Activated naive CD8-positive, alpha-beta T cell treated with anti-CD3 and anti-CD28 coated beads, Interleukin-2, amount 10 ng/mL, durations not matched to agents 7 days and 5 days (primary cell): ENCODE measurements at places on chromosomes 11 and 22.

DNA sequence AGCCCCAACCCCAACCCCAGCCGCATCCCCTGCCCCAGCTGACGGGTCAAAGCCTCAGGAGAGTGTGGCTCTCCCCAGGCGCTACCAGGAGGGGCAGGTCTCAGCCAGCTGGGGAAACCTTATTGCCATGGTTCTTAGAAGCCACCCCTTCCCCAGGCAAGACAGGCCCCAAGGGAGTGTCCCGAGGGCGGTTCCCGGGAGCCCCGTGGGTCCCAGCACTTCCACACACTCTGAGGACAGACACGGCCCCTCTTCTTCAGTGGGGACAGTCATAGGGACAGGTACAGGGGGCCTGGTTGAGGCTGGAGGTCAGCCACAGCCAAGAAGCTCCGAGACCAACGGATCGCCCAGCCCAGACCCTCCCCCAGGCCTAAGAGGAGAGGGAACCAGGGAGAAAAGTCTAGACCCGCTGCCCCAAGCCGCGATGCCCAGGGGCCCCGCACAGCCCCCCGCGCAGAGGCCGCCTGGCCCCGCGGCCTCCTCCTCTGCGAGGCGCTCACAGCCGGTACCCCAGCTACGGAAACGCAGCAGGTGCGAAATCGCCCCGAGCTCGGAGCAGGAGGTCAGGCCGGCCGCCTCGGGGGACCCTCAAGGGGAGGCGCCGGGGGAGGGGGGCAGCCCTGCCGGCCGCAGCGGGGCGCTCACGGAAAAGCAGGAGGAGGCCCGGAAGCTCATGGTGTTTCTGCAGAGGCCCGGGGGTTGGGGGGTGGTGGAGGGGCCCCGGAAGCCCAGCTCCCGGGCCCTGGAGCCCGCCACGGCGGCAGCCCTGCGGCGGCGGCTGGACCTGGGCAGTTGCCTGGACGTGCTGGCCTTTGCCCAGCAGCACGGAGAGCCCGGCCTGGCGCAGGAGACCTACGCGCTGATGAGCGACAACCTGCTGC is 2.6 kb downstream of the KLHDC7B start:
- DNase-seq = peak; percentile 82

DNA sequence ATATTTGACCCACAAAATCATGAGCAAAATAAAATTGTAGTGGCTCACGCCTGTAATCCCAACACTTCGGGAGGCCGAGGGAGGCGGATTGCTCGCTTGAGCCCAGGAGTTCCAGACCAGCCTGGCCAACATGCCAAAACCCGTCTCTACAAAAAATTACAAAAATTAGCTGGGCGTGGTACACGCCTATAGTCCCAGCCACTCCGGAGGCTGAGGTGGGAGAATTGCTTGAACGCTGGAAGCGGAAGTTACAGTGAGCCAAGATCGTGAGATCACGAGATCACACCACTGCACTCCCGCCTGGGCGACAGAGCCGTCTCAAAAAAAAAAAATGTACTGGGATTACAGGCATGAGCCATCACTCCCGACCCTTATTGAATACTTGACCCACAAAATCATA is 2.0 kb upstream of the RRAS2 start:
- DNase-seq = no peak

DNA sequence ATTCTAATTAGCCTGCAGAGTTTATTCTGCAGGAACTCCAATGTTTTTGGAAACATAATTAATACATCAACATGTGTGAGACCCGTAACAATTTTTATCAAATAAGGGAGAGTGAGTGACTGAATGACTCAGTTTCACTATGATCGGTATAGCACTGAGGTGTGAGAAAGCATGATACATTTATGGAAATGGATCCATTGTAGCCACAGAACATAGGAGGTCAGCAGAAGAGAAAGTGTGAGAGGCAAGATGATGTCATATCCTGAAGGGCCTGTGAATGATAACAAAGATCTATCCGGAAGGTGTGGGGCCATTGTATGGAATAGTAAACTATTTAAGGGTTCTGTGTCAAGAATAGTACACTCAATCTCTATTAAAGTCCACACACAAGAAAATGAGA is 1406.1 kb upstream of the TENM4 start:
- no peak for DNase-seq

- DNase-seq = no peak
Observed at GRCh38 chr11:62012832-62013461, 45.5 kb upstream of the FTH1 start.

DNA sequence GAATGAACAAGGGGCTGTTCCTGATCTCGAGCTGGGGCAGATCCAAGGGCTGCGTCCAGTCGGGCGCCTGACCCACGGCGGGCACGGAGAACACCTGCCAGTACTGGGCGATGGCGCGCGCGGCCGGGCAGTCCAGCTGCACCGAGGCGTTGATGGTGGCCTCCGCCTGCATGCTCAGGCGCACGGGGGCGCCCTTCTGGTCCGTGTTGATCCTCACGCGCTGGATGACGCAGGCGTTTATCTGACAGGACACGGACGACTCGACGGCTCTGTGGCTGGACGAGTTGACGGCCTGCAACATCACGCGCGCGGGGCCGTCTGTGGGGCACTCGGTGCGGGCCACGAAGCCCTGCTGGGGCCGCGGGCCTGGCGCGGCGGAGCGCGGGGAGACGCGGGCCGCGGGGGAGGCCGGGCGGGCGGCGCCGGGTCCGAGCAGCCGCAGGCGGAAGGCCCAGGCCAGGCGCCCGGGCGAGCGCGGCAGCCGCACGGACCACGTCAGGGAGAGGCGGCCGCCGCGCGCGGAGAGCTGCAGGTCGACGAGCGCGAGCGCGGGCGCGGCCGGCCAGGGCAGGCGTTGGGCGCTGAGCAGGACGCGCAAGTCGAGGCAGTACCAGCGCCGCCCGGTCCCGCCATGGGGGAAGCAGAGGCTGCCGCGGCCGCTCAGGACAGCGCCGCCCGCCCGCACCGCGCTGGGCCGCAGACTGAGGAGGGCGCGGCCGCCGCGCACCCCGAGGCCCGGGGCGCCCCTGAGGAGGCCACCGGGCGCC is 511 bp downstream of the PKDREJ start:
- DNase-seq = peak; percentile 51
